ENCODE measurements at places on chromosomes 11 and 22.

DNA sequence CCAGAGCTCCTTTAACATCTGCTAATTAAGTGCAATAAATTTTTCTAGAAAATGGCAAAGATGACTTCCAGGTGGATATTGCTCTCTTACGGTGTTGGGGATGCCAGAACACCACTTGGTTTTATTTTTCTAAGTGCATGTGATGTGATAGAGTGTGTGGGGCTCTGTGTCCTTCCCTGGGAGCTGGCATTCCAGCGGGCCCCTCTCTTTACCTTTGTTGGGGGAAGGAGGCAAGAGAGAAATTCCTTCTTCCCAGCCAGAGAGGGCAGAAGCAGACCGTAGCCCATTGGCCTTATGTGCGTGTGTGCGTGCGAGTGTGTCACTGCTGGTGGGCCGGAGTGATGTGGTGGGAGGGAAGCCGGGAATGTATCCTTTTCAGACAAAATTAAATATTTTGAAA lies 17.2 kb downstream of the TEF start:
- no peak for DNase-seq

- DNase-seq, result peak; percentile 67
Observed at GRCh38 chr11:94183886-94184264, 55.2 kb downstream of the PANX1 start.

DNA sequence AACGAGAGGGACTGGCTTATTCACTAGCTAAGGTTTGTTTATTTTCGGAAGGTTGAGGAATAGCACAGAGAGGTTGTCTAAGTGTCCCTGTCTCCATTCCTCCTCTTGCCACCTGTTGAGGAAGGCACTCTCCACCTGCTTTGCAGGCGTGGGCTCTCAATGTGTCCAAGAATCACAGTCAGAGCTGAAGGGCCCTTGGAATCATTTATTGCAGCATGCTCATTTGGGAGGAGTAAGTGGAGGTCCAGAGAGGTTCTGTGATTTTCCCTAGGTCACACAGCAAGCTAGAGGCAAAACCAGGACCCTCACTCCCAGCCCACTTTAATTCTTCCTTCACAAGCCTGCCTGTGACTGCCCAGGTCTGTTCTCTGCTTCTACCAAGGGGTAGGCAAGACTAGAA lies 21.3 kb downstream of the ZBTB16 start:
- DNase-seq, result no peak

- no peak for DNase-seq
Observed at GRCh38 chr11:60389279-60389910, 6.9 kb upstream of the MS4A14 start.

DNA sequence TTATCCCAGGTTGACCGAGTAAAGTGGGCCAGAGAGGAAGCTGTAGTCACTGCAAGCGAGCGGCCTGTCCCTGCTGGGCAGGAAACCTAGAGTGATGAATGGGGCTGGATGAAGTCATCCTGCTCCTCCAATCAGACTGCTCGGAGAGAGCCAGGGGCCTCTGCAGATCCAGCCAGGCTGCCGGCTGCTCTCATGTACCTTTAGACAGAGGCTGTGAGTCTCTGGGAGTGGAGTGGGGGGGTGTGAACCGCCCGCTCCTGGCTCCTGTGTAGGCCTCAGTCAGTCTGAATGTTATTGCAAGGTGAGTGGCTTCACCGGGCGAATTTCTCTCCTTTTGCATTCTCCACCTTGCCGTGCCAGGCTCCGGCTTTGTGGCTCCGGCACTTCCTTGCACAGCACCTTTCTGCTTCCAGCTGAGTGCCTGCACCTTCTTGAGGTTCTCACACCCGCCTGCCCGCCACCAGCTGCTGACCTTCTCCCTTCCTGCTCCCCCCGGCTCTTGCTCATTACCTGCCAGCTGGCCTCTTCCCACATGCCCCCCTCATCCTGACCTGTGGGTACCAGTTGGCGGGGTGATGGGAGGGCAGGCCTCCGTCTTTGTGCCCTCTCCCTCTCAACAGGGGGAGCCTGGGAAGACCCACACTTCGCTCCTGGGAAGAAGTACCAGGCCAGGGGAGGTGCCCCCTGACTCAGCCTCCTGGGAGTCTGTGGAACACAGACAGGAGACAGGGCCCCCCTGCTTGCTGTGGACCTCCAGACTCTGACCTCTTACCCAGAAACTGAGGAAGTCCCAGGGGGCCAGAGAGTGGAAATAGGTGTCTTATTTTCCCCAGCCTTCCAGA lies 79.9 kb downstream of the GRAMD1B start:
- no peak for DNase-seq

DNA sequence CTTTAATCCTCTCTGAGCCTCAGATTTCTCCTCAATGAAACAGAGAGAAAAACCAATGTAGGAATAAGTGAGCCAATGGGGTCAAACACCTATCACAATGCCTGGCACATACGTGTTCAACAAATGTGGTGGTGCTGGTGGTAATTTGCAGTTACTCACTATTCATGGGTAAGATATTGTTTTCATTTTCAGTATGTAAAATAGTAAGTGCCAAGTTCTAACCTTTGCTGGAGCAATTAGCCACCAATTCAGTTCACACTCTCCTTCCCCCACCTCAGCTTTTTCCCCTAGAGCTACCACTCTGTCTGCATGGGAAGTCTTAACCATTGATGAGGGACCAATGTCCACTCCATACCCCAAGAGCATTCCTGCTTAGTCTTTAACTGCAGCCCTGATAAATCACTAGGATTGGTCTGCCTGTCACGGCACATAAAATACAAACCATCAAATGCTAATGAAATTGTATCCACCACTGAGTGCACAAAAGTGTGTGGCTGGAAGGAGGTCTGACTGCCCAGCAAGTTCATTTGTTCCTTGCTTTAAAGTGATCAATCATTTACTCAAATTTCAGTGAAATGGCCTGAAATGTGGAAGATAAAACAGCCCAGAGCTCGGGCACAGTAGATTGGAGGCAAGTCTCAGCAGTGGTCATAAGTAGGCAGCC lies 187.4 kb upstream of the API5 start:
- DNase-seq, result no peak
